ENCODE measurements at places on chromosomes 4 and X.
A peak's percentile ranks its signal among the peaks of the same experiment; 100 is the strongest.

DNA sequence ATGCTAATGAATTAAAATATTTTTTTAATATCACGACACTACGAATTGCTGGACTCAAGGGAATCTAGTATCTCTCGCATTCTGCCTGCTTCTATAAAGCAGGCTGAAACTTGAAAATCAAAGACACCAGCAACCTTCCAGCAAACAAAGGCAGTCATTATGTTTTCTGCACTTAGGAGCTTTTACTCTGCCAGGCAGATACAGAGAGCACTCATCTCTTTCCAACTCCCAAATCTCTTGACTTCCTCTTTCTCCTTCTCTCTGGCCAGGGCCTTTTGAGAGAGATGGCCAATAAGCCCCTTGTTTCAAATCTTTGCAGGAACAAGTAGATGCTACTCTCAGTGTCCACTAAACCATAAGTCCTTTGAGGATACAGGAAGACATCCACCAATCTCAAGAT is 95.2 kb upstream of the KLF3 start:
- no peak for DNase-seq

DNA sequence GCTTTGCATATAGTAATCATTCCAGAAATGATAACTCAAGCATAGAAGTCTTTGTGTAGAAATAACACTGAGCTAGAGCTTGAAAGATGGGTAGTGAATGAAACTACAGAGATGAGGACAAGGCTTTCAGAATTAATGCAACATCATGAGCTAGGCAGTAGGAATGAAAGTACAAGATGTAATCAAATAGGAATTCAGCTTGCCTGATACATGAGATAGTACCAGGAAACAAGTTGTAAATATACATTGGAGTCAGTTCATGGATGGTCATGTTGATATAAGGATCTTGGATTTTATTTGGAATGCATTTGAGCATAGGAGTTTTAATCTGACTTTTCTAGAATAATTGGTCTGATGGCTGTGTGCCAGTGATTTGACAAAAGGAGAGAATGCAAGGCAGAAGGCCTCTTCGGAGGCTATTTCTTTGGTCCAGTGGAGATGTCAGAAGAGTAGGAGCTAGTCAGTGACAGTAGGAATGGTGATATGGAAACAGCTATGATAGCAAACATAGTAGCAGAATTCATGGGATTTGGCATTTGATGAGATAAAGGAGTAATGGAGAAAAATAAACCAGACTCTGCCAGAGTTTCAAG is 206.4 kb upstream of the PACRGL start:
- DNase-seq = peak; percentile 84

- DNase-seq = no peak
Measured at GRCh38 chr4:6422866-6423265, 49.5 kb downstream of the PPP2R2C start.

DNA sequence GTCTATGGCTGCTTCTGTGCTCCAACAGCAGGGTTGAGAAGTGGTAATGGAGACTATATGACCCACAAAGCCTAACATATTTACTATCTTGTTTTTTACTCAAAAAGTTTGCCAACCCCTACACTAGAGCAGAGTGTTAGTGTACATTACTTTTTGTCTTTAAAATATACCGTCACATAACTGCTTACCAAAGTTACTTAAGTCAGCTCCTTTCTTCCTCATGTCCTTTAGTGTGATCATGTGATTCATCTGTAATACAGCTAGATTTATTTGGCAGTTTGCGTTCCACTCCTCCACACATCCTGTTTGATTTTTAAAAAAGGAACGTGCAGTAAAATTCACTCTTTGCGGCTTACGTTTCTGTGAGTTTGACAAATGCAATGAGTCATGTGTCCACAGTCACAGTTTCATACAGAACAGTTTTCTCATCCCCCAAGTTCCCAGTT is 162.4 kb upstream of the GPRIN3 start:
- DNase-seq = peak; percentile 81

- DNase-seq = peak; percentile 65
Measured at GRCh38 chr4:123640271-123640670, 243.7 kb downstream of the SPRY1 start.

Data from fibroblast of skin of back (primary cell).